ENCODE measurements at places on chromosomes 12 and 14. TPM values are rescaled to one million over a fixed set of nuclear protein-coding genes. Genes with fewer than 3 reads are reported as not detected.

- DNase-seq = no peak
Measured at GRCh38 chr12:65499167-65499566, 220.7 kb downstream of the MSRB3 start.

DNA sequence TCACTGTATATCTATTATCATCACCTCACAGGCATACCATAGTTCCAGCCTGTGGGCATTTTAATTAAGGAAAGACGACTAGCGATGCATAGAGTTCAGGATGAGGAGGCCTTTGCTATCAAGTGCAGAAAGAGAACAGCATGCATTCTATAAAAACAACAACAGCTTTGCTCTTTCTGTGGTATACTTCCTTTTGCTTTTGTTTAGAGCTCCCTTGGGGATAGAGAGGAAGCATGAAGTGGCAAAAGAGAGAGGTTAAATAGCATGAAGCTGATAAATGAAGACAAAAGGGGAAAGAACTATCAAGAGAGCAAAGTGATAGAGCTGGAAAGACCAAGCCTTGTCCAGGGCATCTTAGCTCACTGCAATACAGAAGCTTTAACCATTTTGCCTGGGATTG, 23.5 kb downstream of the IFNG-AS1 start:
- no peak for DNase-seq

GRCh38 chr14:57785058-57785457, 80.8 kb downstream of the SLC35F4 start:
- DNase-seq = no peak

GRCh38 chr12:115375186-115375991, 691.4 kb upstream of the TBX3 start:
- no peak for DNase-seq

- DNase-seq = peak; percentile 39
Measured at GRCh38 chr14:81269100-81269978, 48.6 kb upstream of the GTF2A1 start.

DNA sequence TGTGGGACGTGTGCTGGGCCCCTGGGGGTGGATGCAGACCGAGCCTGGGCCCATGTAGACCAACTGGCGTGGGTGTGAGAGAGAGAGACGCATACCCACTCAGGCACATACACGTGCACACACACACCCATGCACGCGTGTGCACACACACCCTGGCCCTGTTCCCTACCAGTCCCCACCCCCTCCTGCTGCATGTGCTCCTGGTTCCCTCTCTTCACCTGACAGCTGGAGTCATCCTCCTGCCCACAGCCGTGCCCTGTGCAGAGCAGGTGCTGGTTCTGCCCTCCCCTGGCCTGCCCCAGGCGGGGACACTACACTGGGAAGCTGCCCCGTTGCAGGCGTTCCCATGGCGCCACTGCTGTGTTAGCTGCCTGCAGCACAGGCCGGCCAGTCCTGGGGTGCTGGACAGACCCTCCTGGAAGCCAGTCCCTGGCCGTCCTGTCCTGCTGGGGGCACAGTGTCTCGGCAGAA, 18.5 kb downstream of the PACS2 start:
- DNase-seq = no peak

DNA sequence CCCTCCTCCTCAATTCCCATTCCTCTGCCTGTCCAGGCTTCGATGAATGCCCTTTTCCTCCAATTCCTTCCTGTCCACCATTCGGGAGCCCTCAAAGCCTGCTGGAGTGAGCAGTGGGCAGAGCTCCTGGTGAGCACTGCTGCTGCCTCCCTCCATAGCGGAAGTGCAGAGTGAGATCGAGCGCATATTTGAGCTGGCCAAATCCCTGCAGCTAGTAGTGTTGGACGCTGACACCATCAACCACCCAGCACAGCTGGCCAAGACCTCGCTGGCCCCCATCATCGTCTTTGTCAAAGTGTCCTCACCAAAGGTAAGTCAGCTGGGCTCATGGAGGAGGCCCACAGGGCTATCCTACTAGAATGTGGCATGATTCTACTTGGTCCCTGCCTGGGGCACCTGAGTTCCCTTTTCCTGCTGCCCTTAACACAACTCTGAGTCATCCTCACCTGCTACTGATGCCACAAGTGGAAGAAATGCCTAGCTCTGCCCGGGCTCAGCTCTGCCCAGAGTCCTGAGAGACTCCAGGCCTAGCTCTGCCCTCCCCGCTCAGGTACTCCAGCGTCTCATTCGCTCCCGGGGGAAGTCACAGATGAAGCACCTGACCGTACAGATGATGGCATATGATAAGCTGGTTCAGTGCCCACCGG, 8.0 kb downstream of the CACNB3 start:
- no peak for DNase-seq

DNA sequence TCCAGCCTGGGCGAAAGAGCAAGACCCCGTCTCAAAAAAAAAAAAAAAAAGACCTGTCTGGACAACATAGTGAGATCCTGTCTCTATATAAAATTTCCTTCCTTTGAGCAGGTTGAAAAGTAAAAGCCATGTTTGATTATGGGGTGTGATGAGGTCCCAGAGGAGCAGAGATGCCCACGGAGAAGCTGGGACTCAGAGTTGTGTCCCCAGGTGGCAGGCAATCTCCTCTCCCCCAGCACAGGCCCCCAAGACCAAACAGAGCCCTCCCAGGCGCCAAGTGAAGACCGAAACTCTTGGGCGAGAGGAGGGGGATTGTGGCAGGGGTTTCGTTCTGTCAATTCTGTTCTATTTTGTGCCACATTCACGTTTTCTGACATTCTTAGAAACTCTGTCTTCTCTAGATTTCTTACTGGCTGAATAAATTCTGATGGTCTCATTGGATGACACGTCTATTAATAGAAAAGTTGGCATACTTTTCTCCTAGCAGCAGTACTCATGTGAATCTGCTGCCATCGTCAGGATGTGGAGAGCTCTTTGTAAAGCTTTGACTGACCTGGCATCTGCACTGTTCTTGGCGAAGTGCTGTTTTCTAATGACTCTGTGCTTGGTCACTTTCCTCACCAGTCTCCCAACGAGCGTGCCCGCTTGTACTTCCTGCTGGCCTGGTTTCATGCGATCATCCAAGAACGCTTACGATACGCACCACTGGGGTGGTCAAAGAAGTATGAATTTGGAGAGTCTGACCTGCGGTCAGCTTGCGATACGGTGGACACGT, 43.4 kb downstream of the HSP90AA1 start:
- no peak for DNase-seq

DNA sequence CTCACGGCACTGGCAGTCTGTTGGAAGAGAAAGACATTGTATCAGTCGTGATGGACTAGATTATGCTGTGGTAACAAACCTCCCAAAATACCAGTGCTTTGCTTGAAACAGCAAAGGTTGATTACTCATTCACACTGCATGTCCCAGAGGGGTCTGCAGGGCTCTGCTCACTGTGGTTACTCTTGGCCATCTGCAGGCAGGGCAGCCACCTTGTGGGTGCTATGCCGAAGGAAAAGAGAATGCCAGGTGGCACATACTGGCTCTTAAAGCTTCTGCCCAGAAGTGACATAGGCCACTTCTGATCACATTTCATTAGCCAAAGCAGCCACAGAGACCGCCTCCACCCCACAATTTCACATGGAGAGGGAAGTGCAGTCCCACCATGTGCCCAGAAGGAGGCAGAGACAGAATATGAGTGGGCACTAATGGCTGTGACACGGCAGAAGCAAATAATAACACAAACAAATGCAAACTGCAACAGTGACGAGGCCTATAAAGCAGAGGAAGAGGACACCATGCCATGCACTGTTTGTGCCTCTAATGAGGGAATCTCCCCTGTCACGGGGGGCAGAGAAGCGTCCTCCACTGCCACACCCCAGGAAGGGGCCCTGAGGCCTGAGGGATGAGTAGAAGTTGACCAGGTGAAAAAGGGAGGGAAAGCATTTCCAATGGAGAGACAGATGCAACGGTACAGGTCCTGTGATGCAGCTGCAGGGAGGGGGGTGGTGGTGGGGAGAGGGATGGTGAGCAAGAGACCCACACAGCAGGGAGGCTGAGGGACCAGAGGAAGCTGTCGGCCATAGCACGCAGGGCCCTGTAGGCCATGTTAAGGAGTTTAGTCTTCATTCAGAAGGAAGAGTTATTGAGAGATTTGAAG, 51.7 kb upstream of the KICS2 start:
- DNase-seq = no peak

GRCh38 chr12:31599053-31599452, 8.1 kb upstream of the DENND5B start:
- no peak for DNase-seq

GRCh38 chr12:22733756-22734155, 108.8 kb downstream of the ETNK1 start:
- DNase-seq = no peak

GRCh38 chr14:105842105-105842504, 315.7 kb downstream of the TMEM121 start:
- no peak for DNase-seq

GRCh38 chr14:97916100-97916499, 1118.9 kb downstream of the VRK1 start:
- DNase-seq = no peak

GRCh38 chr14:102991376-102991775, 66.0 kb downstream of the CDC42BPB start:
- no peak for DNase-seq

DNA sequence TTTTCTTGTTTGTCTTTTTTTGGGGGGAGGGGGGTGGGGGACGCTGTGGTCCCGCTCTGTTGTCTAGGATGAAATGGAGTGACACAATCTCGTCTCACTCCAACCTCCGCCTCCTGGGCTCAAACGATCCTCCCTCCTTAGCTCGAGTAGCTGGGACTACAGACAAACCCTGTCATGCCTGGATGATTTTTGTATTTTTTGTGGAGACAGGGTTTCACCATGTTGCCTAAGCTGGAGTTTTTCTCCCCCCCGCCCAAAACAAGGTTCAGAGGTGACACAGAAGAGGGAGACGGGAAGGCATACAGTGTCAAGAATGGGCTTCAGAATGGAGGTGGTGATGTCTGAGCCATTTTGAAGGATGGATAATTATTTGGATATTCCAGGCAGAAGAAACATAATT, 116.9 kb upstream of the ATF1 start:
- no peak for DNase-seq

DNA sequence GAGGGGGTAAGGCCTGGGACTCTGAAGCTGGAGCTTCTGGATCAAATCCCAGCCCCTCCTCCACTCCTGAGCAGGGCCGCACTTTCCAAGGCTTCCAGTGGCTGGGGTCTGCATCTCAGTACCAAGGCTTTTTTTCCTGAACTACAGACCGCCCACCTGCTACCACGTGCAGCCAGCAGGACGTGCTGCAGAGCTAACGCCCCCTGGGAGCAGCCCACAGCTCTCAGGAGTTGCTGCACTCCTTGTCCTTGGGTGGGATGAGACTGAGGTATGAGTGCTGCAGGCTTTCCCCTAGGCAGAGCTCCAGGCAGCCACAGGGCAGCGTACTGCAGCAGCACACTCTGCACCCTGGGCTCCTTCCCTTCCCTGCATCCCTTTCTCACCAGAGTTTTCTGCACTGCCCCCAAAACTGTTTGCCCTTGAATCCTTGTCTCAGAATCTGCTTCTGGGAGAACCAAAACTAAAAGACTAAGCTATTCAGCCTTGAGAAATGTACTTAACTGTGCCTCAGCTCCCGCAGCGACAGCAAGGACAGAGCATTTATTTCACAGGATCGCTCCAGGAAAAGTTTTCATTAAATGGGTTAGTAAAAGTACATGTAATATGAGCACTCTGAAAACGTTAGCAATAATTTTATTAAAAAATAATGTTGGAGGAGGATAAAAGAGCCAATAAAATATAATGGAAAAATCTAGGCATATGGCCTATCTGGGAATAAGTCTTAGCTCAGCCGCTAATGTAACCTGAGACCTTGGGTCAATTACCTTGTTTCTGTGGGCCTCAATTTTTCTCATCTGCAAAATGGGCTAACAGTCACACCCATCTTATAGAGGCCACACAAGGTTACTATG, 25.5 kb downstream of the RBM19 start:
- DNase-seq = no peak

- no peak for DNase-seq
Measured at GRCh38 chr12:93154753-93155480, 222.8 kb upstream of the NUDT4 start.

DNA sequence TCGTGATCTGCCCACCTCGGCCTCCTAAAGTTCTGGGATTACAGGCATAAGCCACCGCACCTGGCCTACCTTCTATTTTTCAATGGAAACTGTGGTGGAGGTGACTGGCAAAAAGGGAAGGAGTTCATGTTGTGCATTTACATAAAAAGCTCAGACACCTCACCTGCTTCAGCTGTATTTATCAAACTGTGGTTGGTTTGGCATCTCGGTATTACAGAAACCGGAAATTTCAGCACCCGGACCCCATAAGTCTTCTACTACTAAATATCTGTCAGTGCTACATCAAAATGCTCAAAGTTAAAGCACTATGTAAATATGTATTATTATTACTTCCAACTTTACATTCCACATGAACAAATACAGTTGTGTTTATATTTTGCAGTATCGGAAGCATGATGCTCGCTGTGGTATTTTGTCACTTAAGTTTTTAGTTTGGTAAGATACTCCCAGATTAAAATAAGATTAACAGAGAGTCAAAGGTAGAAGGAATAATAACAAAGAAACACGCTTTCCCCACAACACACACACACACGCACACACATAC, 95.4 kb downstream of the ITPR2 start:
- DNase-seq = no peak

- no peak for DNase-seq
Measured at GRCh38 chr12:111316671-111317070, 52.2 kb downstream of the PHETA1 start.

- no peak for DNase-seq
Measured at GRCh38 chr12:124536641-124537040, 30.8 kb downstream of the NCOR2 start.

DNA sequence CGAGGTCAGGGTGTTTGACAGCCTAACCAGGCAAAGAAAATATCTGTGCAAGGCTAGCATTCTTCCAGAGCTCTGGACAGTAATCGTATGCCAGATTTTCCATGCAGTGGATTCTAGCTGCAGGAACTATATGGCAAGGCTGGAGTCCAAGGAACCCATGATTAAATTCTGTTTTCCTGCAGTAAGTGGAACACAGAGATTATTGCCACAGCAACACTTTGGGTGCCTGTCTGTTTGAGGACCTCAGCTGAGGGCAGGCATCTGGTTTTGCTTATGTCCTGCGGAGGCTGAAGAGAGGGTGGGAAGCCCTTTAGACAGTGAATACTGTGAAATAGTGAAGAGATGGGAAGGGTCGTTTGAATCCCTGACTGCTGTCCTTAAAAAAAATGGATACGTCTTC, 104.4 kb downstream of the DAD1 start:
- no peak for DNase-seq

DNA sequence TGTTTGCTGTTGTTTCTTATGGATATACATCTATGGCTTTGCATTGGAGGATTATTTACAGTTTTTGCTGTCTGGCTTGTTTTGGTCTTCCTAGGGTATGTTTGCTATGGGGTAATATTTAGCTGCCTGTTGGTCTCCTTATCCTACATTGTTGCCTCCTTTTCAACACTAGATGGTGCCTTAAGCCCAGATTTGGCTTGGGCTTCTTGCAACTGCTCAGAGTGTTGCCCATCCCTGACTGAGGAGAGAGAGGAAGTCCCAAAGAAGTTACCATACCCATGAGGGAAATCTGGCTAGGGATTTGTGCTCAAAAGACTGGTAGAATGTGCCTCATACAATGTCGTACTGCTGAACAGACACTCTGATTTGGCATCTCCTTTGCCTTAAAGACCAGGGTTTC, 94.6 kb upstream of the MUCL1 start:
- no peak for DNase-seq

Gene RNASE7
- not detected for polyA plus RNA-seq

Gene MYO1H
- polyA plus RNA-seq = not detected

Gene RGS6
- polyA plus RNA-seq = not detected

Gene FAM186B
- 0.07 TPM for polyA plus RNA-seq

Gene KRT71
- polyA plus RNA-seq = not detected

Gene CAPZA3
- polyA plus RNA-seq = not detected

Gene CIDEB
- 0.31 TPM for polyA plus RNA-seq

Gene POTEG
- not detected for polyA plus RNA-seq

Gene BDKRB2
- polyA plus RNA-seq = 182 TPM

Gene RTL1
- not detected for polyA plus RNA-seq
